ENCODE measurements at places on chromosomes 5 and 9.

DNA sequence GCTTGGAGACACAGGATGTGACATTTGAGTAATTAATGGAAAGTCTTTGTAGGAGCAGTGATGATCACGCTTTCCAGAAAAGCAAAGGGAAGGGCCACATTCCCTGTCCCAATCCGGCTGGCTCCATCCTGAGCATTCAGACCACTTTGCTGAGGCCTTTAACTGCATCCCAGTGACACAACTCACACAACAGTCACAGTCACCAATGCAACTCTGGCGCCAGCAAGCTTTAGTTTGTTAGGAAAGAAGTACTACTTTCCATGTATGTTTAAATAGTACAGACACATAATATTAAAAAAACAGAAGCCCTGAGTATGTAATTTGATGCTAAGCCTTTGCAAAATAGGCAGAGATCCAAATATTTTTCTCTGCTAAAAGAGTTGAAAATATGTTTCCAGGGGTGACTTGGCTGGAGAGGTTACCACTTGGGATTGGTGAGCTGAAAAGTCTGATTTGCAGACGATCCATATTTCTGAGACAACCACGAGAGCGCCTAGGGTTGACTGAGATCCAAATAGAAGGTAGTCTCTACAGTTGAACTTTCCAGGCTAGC lies 31.7 kb upstream of the GAS1 start:
- DNase-seq: no peak

- DNase-seq: no peak
Observed at GRCh38 chr9:89706086-89706485, 101.3 kb downstream of the GADD45G start.

GRCh38 chr9:136052991-136053756 lies 41.9 kb downstream of the NACC2 start:
- no peak for DNase-seq

GRCh38 chr9:113616116-113616515 lies 152.6 kb downstream of the RGS3 start:
- DNase-seq: no peak

GRCh38 chr5:38426490-38426889 lies 130.0 kb downstream of the LIFR start:
- DNase-seq: no peak

- DNase-seq: no peak
Observed at GRCh38 chr5:136040746-136041415, 12.1 kb downstream of the TGFBI start.

GRCh38 chr5:53128481-53128880 lies 18.9 kb upstream of the MOCS2 start:
- no peak for DNase-seq

DNA sequence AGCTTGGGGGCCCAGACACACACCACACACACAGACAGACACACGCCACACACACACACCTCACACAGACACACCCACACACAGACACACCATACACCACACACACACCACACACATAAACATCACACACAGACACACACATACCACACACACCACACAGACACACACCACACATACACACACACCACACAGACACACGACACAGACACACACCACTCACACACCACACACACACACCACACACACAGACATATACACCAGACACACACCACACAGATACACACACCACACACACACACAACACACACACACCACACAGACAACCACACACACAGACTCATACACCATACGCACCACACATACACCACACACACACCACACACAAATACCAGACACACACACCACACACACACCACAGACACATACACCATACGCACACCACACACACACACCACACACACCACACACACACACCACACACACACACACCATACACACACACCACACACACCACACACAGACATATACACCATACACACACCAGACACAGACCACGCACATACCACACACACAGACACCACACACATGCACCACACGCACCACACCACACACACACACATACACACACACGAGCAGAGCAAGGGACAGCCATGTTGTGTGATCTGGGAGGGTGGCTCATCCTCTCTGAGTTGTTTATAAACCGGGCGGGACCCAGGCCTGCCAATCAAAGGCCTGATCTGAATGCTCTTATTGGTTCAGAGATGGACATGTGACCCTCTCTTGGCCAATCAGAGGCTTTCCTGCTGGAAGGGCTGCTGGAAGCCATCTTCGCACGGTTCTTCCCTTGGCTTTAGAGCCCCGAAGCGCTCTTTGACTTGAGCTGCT lies 148.3 kb downstream of the GAPVD1 start:
- peak; percentile 99 for DNase-seq

GRCh38 chr5:38641003-38641402 lies 84.6 kb upstream of the LIFR start:
- DNase-seq: no peak

- no peak for DNase-seq
Observed at GRCh38 chr5:79961716-79962574, 29.1 kb downstream of the MTX3 start.

GRCh38 chr9:113963696-113964494 lies 87.8 kb downstream of the ZNF618 start:
- DNase-seq: no peak

DNA sequence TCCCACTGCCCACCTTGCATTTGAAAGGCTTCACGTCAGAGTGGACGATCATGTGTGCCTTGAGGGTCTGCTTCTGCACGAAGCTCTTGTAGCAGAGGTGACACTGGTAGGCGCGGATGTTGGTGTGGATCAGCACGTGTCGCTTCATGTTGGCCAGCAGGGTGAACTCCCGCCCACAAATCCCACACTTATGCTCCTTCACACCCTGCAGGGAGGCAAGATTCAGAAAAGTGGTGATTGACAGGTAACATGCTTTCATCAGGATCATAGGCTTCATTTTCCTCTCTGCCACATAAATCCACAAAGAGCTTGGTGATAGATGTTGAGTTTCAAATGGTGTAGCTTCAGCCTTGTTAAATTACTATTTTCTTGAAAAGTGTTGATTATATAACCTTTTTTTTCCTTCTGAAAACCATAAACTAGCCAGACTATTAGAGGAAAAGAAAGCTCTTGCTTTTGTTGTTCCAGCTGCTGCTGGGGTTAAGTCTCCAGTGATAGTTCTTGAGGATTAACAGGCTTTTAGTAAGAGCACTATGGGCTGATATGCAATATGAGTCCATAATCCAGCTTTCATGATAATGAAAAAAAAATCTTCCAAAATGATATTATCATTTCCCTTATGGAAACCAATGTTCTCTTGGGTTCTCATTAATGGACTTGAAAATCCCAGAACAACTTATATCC lies 50.7 kb downstream of the ZNF366 start:
- no peak for DNase-seq

- no peak for DNase-seq
Observed at GRCh38 chr5:135155616-135156214, 121.7 kb upstream of the PITX1 start.

GRCh38 chr9:121688681-121689080 lies 37.2 kb downstream of the DAB2IP start:
- no peak for DNase-seq

GRCh38 chr5:7398596-7399280 lies 2.8 kb downstream of the ADCY2 start:
- DNase-seq: no peak

DNA sequence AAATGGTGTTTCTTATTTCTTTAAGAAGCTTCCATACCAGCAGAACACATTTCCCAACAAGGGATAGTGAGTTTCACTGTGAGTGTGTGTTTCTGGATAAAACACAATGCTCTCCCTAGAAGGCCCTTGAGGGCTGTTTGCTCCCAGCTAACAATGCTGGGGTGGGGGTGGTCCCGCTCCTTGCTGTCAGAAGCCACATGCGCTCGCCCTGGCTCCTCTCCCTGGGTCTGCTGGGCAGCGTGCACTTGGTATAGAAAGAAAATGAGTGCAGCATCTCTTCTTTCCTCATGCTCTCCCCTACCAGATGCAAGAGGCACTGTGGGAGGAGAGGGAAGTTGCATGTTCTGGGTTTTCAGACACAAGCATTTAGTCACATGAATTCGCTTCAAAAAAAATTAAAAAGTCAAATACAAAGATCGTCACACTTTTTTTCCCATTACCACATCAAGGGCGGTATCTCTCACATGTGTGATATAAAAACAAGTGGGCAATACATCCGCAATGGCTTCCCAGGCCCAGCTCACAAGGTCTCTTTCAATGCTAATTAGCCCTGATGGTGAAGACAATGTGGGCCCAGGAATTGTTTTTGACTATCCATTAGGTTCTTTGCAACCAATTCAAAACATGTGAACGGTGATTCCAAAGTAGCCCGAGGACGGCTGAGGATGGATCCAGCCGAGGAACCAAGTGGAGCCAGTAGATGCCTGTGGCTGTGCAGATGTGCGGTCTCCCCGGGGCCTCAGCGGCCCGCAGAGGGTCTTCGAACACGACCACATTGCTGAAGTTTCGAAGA lies 603.6 kb downstream of the IRX1 start:
- DNase-seq: no peak

- no peak for DNase-seq
Observed at GRCh38 chr9:113844466-113844865, 31.6 kb upstream of the ZNF618 start.

GRCh38 chr5:9168791-9169556 lies 376.9 kb downstream of the SEMA5A start:
- no peak for DNase-seq

- DNase-seq: no peak
Observed at GRCh38 chr5:13477118-13477737, 467.3 kb downstream of the DNAH5 start.

DNA sequence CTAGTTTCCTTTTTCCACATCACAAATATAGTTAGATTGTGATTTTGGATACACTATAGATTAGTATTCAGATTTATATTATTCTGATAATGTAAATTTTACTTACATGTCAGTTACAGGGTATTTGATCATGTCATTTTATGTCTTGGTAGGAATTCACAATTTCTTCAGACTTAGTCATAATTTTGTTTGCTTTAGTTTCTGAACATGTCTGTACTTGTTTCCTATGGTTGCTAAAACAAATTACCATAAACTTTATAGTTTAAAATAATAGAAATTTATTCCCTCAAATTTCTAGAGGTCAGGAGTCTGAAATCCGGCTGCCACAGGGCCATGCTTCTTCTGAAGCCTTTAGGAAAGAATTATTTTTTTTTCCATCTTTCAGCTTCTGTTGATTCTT lies 1817.2 kb upstream of the CDH9 start:
- DNase-seq: no peak

GRCh38 chr9:111902391-111903139 lies 6.0 kb downstream of the UGCG start:
- no peak for DNase-seq

DNA sequence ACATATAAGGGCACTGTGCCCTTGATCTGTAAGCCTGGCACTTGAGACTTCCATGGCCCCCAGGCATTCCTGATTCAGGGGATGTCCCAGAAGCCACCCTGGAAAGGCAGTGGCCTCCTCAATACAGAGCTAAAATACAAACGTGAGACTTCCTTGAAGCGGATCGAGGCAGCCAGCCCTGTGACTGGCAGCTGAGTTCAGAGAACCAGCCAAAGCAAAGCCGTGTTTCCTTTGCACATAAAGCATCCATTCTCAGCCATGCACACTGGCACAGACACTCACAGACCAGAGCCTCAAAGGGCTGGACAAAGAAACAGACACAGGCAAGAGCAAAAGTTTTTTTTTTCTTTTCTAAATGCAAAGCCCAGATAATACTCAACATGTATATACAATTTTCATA lies 18.8 kb upstream of the CPEB4 start:
- no peak for DNase-seq

DNA sequence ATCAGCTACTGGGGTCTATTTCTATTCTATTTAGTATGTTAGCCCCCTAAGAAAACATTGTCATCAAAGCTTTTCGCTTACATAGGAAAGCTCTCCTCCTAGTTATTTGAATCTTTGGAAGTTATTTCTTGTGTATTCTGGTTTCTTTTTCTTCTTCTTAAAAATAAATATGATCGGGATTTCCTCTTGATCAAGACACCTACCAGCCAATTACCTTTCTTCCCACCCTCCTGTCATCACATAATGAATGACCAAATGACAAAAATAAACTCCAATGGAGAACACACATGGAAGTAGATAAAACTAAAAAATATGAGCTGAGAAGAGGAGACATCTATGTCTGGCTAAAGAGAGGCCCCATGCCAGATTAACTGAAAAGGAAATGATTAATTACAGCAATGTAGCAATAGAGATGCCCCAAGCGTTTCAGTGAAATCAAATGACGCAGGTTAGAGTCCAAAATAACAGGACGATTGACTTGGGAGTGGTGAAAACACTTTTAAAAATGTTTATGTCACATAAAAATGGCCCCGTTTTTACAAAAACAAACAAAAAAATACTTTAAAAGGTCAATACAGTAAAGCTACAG lies 59.5 kb upstream of the PCSK1 start:
- DNase-seq: no peak

GRCh38 chr9:87441251-87441650 lies 56.4 kb upstream of the DAPK1 start:
- no peak for DNase-seq

GRCh38 chr9:115262477-115262876 lies 144.5 kb upstream of the TNC start:
- DNase-seq: no peak

DNA sequence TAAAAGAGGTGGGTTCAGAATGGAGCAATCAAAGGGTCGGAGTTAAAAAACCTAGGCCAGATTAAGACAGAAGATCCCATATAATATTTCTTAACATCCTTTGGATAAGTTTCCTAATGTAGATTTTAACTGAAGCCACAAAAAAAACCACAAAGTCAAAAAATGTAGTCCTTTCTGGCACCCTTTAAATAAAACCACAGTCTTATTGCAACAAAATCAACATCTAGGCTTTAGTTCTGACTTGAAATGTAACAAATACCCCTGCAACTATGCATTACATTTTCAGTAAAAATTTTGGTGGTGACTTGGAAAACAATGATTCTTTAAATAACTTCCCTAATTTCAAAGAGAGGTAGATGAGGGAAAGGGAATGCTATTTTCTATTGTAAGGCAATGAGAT lies 109.2 kb downstream of the PSAT1 start:
- DNase-seq: no peak

DNA sequence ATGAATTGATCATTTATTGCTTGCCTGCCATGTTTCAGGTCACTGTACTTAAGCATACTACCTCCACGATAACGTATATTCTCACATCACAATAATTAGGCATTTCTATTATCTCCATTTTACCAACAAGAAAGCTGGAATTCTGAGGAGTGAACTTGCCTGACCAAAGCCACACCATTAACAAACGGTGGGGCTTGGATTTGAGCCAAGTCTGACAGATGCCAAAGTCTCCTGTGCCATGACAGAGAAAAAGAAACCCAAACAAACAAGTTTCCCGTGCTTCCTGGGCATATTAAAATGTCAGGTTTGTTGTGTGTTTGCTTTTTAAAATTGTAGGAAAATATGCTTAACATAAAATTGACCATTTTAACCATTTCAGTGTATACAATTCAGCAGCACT lies 40.8 kb upstream of the KCNV2 start:
- no peak for DNase-seq

- no peak for DNase-seq
Observed at GRCh38 chr5:157222506-157223230, 42.0 kb downstream of the ITK start.

All from HuH-7.5 (cell line).